ENCODE measurements at places on chromosomes 1 and 21.

- DNase-seq = no peak
Measured at GRCh38 chr1:12171206-12172041, 4.6 kb downstream of the TNFRSF1B start.

DNA sequence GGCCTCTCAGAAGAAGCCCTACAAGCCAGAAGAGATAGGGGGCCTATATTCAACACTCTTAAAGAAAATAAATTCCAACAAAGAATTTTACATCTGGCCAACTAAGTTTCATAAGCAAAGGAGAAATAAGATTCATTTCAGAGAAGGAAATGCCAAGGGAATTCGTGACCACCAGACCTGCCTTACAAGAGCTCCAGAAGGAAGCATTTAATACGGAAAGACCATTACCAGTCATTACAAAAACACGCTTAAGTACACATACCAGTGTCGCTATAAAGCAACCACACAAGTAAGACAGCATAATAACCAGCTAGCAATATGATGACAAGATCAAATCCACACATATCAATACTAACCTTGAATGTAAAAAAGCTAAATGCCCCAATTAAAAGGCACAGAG is 704.9 kb upstream of the CHRM3 start:
- no peak for DNase-seq

- DNase-seq = no peak
Measured at GRCh38 chr1:173570370-173571007, 32.4 kb downstream of the SLC9C2 start.

DNA sequence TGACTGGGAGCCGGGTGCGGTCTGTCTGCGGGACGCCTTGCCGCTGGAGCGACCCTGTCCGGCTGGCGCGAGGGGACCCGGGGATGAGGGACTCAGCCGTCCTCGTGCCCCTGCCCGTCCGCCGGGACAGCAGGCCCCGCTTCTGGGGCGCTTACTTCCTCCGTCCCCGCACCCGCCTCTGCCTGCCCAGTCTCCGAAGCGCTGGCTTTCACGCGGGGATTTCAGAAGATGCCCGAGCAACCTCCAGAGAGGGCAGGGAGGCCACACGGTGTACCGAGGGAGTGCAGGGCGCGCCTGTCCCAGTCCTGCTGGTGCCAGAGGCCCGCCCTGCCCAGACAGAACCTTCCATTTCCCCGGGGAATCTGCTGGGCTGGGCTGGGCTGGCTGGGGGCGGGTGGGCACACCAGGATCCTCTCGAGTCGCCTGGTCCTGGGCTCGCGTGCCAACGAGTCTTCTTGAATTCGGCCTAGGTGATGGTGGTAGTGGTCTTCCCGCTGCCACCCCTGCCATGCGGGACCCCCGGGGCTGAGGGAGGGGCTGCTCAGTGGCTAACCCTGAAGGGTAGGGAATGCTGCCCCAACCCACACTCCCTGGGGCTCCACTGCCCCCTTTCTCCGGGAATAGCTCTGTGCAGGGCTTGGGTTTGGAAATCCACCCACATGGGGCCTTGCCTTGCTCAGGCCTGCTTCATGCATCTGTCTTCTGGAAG is 2.5 kb upstream of the TRPM2 start:
- no peak for DNase-seq

DNA sequence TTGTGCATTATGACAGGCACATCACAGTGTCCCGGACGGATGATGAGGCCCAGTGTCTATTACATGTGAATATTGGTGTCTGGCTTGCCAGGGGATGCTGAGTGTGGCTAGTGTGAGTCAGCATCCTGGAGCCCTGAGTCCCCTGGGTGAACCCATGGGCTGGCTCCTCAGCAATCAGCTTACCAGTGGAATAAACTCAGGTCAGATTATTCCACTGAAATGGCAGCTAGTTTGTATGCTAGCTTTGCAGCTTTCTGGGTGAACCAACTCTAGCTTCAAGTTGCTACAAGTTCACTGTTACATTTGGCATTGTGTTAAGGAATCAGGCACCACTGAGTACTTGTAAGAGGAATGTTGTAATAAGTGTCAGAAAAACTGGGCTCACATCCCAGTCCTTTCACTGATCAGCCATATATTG is 23.9 kb upstream of the RPTN start:
- no peak for DNase-seq

GRCh38 chr1:117271959-117272358 is 61.2 kb upstream of the VTCN1 start:
- DNase-seq = no peak

DNA sequence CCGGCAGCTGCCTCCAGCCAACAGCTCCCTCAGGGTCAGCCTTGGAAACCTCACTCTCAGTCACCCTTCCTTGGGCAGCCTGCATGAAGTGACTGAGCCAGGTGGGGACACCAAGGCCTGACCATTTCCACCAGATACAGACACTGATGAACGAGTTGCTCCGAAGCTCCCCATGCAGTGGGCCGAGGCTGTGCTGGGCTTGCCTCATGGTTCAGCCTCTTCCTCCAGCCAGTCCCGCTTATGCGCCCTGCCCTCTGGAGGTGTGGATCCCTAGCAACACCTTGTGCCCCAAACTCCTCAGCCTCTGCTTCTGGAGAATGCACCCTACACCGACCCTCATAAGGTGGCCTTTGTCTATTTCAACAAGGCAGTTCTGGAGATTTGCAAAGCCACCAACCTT is 236.0 kb downstream of the RRAGC start:
- DNase-seq = no peak

- no peak for DNase-seq
Measured at GRCh38 chr1:43832998-43833397, 100.6 kb upstream of the ARTN start.

DNA sequence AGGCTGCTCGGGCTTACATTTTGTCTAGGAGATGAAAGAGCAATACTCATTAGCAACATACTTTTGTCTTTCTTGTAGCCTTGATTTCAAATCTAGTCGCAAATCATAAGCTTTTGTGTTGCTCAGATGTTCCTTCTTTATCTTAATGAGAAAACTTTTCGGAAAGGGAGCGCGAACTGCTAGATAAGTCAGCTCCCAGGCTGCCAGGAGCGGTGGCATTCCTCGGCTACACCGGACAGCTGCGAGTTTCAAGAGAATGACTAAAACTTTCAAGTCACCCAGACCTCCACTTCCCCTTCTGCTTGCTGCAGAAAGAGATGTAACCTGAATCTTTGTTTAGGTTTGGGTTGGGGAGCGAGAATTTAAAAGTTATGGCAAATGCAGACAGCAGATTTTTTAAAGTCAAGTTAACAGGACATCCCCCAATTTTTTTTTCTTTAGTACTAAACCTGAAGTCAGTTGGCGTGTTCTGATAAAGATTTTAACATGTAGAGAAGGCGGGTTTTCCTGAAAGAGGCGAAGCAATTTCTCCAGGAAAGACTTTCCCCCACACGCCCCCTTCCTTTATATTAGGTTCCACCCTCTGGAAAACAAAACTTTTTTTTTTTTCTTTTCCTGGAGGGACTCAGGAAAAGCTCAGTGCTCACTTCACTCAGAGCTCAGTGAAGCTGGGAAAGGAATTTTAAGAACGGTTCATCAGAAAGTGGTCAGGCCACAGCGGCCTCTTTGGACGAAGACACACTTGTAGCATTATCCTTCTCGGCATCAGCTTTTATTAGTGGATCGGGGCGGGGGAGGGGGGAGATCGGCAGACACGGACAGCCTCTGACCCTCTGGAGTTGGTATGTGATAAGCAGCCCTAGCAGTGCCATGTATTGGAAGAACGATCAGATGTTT is at the start of gene LHX8:
TSS of gene LHX8 (plus strand) at position 639 of the 897 bp plus-strand sequence. CDS start 2,227 bp downstream, outside the sequence.
- DNase-seq = no peak

All from activated CD8-positive, alpha-beta memory T cell treated with anti-CD3 and anti-CD28 coated beads for 24 hours (primary cell).